Stimulated activated CD4-positive, alpha-beta T cell treated with anti-CD3 and anti-CD28 coated beads, Interleukin-4, amount 100 ng/mL, for 24 hours (primary cell): ENCODE measurements at places on chromosomes 2 and 18.

DNA sequence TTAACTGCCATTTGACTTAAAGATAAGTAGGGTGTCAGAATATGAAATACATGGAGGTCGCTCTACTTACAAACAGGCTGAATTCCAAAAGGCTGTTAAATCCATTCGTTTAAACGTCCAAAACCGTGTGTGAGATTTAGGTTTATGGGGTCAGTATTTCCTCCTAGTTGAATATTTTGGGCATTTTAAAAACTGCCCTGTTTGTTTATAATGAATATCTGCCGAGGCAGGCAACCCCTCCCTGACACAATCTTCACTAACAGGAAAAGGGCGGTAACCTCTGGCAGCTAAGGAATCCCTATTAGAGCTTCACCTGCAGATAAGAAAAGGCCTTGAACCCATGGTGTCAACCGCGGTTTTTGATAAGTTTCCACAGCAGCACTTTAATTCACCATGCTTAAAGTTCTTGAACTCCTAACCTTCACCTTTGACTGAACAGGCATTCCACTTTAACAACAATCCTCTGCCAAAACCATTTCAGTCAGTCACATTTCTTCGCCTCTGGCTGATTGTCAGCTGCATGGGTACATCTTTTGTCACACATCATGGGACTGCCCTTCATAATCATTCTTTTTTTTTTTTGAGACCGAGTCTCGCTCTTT is 17.8 kb downstream of the TRAK2 start:
- no peak for DNase-seq

- no peak for DNase-seq
These were observed 141.2 kb upstream of the RGPD4 start for GRCh38 chr2:107685421-107685986.

- no peak for DNase-seq
These were observed 10.0 kb downstream of the SPEG start for GRCh38 chr2:219444566-219445091.

DNA sequence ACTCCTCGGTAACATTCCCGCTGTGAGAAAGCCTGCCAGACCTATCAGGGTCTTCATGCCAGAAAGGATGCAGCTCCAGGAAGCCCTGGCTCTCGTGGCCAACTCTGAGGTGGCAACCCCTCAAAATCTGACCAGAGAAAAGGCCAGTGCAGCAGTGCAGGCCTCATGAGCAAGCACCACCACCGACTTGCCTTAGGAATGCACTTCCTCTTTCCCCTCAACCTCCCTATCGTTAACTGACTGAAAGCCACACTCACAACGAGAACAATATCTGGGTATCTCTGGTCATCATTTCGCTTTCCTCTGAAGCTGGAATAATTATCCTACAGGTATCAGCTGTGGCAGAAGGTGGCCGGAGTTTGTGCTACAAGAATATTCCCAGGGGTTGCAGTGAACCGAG is 101.4 kb upstream of the POU3F3 start:
- no peak for DNase-seq

GRCh38 chr18:58205443-58206160 is 161.6 kb downstream of the NEDD4L start:
- no peak for DNase-seq

- no peak for DNase-seq
These were observed 78.1 kb downstream of the ZNF516 start for GRCh38 chr18:76416911-76417310.

DNA sequence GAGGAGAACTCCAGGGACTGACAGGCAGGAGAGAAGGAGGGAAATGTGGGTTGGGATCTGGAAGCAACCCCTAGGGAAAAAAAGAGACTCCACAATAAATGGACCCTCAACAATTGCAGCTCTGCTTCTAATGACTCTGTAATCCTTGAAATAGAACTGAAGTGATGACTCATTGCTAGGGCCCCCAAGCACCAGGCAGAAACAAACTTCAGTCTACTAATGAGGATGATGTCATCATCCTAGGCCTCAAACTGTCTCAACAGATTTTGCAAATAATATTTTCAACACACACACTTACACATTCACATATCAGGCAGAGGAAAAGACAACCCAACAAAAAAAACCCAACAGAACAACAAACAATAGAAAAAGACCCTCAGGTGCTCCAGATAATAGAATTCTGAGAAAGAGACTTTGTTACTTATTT is 143.3 kb downstream of the HDAC4 start:
- DNase-seq, result peak; percentile 40

GRCh38 chr2:20661421-20662307 is 5.3 kb upstream of the GDF7 start:
- DNase-seq, result peak; percentile 73

- no peak for DNase-seq
These were observed 157.4 kb downstream of the SUCLG1 start for GRCh38 chr2:84301717-84302116.

GRCh38 chr2:175432793-175433192 is 251.3 kb upstream of the ATP5MC3 start:
- no peak for DNase-seq

DNA sequence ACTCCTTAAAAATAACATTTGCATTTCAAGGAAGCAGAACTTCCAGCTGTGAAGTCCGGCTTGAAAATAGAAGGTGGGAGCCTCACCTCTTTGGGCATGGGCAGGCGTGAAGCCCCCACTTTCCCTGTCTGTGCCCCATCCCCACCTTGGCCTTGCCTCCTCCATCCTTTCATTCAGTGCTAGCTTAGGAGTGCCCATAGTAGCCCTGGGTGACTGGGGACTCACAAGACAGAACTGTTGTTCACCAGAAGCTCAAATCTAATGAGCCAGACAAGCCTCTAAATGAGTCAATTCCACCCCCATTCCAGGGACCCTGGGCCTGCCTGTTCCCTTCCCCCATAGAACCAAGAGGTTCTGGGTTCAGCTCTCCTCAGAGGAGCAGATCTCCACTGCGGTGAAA is 20.0 kb downstream of the SPATA3 start:
- DNase-seq, result no peak

- peak; percentile 13 for DNase-seq
These were observed 916 bp downstream of the TNFRSF11A start for GRCh38 chr18:62325806-62326645.

DNA sequence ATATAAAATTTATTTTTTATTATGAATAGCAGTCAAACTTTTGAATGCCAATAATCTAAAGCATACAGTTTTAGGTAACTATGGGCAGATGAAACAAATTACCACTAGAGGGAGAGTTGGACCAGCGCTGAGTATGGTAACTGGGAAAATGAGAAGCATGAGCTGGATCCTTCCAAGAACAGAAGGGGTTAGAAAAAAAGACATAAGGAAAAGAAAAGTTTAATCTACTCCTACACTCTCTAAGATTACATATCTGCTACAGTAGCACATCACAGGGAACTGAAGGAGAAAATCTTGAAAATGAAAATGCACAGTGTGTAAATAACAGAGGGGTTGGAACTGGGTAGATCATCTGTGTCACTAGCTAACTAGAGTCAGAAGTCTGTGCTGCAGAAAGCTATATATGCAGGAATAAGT is 15.5 kb downstream of the REG3G start:
- DNase-seq, result no peak

DNA sequence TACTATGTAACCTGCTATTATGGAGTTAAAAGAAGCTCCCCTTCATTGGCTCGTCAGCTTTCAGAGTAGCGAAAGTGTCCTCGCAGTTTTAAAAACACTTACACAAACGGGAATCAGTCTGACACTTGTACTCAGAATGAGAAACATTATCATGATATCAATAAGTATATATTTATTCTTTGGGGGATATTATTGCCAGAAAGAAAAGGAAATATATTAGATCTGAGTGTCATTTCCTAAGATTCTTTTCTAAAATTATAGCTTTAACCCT is 584.5 kb downstream of the ZEB2 start:
- DNase-seq, result no peak

DNA sequence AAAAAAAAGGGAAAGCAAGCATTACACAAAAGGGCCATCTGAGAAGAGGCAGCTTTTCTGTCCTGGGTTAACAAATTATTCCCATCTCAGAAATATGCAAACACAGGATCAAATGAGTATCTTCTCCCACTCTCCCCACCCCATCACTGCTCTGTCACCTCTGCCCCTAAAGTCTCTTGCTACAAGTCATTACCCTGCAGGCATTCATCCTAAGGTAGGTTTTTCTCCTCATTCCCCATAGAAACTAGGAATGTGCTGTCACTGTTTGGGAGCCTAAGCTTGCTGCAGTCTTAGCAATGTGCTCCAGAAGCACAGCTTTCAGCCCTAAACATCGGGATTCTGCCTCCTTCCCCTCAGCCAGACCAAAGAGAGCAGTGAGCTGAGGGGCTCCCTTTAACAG is 3.6 kb downstream of the LRRTM1 start:
- no peak for DNase-seq

DNA sequence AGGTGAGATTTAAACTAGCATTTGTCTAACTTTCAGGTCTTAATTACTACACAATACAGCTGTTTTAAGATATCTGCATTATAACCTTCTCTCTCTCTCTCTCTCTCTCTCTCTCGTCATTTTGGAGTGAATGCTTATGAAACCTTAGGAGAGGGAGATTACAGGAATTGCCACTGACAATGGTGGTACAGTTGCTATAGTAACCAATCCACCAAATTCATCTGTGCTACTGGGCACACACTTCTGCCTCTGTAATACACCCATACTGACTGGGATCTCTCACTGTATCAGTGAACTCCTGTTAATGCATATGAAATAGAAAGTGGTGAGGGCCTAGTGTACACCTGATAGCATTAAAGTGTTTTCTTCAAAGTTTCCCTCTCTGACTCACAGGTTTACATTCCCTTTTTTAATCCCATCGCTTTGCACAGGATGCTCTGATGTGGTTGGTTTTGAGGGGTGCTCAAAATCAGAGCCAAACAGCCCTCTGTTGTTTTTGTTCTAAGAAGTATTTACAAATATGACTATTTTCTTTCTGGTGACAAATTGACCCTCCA is 13.1 kb downstream of the KLHL14 start:
- DNase-seq, result no peak

GRCh38 chr2:8039732-8040131 is 642.1 kb upstream of the ID2 start:
- no peak for DNase-seq

DNA sequence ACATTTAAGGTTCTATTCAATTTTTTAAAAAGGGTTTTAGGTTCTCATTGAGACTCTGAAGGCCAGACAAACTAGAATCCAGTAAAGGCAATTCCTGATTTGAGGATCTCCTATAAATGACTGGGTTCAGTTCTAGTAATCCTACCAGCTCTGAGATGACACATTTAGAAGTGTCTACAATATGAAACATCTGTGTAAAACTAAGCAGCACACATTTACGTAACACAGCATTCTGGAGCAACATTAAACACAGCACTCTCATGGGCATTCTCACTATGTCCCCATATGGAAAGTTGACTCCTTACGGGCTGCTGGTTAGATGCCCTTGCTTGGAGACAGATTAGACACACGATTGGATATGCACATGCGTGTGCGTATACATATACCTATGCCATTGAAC is 114.4 kb downstream of the ZNF385B start:
- no peak for DNase-seq

DNA sequence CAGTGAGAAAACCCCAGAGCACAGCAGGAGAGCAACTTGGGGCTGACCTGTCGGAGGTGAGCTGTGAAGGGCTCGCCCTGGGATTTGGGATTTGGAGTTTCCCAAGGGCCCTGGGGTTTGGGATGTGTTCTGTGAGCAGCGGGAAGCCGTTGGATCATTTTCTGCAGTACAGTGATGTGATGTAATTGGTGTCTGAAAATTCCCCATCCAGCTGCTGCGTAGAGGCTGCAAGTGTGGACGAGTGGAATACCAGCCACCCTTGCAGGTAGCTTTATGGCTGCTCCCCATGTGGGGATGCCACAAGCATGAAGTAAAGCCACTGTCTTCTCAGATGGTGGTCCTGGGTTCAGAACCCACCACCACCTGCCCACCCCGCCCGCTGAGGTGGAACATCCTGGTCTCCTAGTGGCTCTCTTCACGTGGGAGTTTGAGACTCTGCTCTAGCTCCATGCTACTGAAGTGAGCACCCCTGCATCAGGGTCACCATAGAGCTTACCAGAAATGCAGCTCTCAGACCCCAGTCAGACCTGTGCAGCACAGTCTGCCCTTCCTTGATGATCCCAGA is 15.0 kb downstream of the IMPA2 start:
- no peak for DNase-seq

- DNase-seq, result no peak
These were observed 1125.0 kb upstream of the CELF4 start for GRCh38 chr18:38690626-38691025.

- peak; percentile 32 for DNase-seq
These were observed 14.3 kb downstream of the COPS7B start for GRCh38 chr2:231800493-231801091.

DNA sequence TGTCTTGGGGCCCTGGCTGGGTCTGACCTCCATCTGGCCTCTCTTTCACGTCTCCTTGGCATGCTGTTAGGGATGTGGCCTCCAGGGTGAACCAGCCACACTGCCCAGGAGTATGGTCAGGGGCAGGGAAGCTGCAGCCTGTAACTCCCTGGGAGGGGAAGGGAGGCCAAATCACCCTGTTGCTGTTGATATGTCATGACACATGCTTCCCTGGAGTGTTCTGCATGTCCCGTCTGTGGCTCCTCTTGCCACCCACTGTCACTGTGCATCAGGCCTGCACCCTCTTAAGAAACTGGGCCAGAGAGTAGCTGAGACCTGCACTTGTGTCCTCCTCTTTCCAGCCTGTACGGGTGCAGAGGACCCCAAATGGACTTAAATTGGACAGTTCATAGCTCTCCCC is 221.3 kb downstream of the FHOD3 start:
- no peak for DNase-seq

- no peak for DNase-seq
These were observed at the start of gene STPG4 for GRCh38 chr2:47155091-47155876. Gene STPG4 (minus strand): TSS chr2:47155308. CDS start chr2:47155251, 57 bp downstream.

- DNase-seq, result no peak
These were observed 106.5 kb downstream of the COL6A3 start for GRCh38 chr2:237307474-237307873.

- no peak for DNase-seq
These were observed 9.8 kb downstream of the STEAP3 start for GRCh38 chr2:119233326-119234020.

DNA sequence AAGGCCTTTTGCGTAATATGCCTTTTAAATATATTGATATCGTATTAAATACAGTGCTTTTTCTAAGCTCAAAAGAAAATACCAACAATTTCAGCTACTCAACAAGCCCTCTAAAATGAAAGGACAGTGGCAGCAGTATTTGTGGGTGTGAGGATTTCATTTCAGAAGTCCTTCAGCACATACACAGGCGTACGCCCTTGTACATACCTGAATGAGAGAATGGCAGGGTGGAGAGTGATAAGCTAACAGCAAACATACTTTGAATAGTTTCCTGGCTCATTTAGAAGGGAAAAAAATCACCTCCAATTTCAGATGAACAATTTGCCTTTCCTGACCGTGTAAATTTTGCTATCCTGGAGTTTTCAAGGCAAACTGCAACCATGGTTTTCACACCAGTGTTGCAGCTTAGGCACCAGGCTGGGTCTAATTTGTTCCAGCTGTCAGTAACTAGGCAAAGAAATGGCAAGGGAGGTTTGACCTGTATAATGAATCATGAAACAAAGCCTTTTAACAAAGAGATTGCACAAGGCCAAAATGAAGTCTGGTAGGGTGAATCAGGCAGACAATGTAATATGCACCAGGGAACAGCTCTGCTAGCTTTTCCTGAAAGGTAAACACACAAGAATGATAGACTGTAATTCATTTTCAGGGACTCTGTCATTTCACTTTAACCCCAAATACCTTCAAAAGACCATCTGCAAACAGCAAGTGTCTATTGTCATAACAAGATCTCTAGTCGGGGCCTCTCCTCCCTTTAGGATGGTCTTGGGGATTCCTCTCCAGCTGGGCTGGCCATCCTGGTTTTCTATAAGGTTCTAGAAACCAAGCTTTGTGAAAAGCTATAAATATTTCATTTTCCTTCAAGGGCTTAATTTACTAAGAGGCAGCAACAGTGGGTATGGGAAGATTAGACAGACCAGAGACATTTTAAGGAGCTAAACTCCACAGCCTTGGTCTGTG is 11.5 kb downstream of the ANKRD29 start:
- no peak for DNase-seq
